ENCODE measurements at places on chromosomes 5 and 9.
A peak's percentile ranks its signal among the peaks of the same experiment; 100 is the strongest.

GRCh38 chr5:14059810-14060209 is 83.3 kb upstream of the TRIO start:
- H3K27ac ChIP-seq, result no peak overlapping the region
- no peak for DNase-seq
- H3K27me3 ChIP-seq, result no peaks in the 10 kb centered on the region
- no peaks in the 10 kb centered on the region for H3K36me3 ChIP-seq
- H3K4me1 ChIP-seq, result no peaks in the 10 kb centered on the region

- no peak overlapping the region for H3K27ac ChIP-seq
- H3K36me3 ChIP-seq, result no peaks in the 10 kb centered on the region
- DNase-seq, result no peak
- no peak overlapping the region for H3K4me3 ChIP-seq
- H3K4me1 ChIP-seq, result no peaks in the 10 kb centered on the region
Observed at GRCh38 chr9:84793251-84793650, 123.7 kb downstream of the NTRK2 start.

- no peak overlapping the region for H3K4me3 ChIP-seq
- no peaks in the 10 kb centered on the region for H3K27me3 ChIP-seq
- H3K36me3 ChIP-seq, result peaks cover 5% of the 10 kb centered on the region
- H3K27ac ChIP-seq, result no peak overlapping the region
- no peaks in the 10 kb centered on the region for H3K4me1 ChIP-seq
Observed at GRCh38 chr9:121781701-121782464, 130.4 kb downstream of the DAB2IP start.

- no peaks in the 10 kb centered on the region for H3K27me3 ChIP-seq
- H3K4me1 ChIP-seq, result no peaks in the 10 kb centered on the region
- DNase-seq, result no peak
- peak overlapping the region; percentile 66 for H3K27ac ChIP-seq
Observed at GRCh38 chr5:67976891-67977601, 238.5 kb upstream of the PIK3R1 start.

DNA sequence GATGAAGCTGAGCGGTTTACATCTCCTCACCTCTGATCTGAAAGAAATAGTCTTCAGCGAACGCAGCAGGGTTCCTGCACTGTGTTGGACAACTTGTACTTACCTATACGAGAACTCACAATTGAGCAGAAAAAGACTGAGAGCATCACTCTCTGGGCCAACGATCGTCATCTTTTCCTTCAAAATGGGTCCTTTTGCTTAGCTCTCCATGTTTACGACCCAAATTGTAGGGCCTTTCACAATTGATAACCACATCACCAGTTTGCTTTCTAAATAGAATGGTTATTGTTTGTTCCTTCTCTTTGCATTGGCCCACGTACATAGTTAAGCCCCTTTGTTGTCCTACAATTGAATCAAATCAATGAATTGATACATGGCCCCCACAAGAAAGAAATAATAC is 110.0 kb upstream of the DMRT1 start:
- H3K4me1 ChIP-seq, result peaks cover 5% of the 10 kb centered on the region
- no peak overlapping the region for H3K4me3 ChIP-seq
- no peak overlapping the region for H3K27ac ChIP-seq
- H3K27me3 ChIP-seq, result no peaks in the 10 kb centered on the region

DNA sequence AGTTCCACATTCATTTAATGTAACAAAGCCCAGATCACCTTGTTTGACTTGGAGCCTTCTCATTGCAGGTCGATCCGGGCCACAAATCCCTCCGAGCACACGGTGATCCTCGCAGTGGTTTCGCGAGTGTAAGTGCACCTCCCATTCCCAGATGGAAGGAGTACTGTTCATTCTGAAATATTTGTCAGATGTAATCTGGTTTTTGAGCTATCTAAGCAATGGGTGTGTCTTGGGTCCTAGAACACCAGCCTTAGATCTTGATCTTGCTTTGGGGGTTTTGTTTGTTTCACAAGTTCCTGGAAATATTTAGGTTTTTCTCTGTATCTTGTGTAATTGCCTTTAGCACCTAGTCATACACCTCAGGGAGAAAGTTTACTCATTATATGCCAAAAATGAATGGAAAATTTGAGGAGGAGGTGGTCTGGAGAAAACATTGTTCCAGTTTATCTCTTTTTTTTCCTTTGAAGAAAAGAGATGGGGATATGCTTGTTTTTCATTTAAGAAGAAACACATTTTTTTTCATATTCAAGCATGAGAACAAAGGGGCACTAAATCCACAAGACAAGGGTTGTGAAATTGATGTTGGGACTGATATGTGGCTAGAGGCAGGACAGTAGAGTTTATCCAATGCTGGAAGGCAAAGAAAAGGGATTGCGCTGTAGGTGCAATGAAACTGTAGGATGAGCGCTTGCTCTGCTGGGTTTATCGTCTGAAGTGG is 118.6 kb downstream of the PDE8B start:
- DNase-seq, result no peak
- no peak overlapping the region for H3K4me3 ChIP-seq
- no peaks in the 10 kb centered on the region for H3K4me1 ChIP-seq
- H3K27ac ChIP-seq, result no peak overlapping the region

DNA sequence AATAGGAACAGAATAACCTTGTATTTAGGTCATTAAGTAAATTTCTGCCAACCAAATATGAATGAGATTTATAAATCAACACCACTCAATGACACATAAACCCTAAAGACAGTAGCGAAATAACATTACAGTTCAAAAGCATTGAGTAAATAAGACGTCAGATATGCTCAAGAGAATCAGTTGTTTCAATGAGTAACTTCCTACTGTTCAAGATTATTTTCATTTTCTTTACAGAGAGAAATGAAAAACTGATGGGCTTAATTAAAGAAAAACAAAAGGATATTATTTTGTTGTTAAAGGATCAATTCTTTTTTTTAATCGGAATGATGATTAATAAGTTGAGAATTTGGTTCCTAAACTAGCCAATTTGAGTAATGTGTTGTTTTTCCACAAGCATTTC is 150.1 kb downstream of the BNC2 start:
- DNase-seq, result no peak
- H3K4me3 ChIP-seq, result no peak overlapping the region
- no peak overlapping the region for H3K27ac ChIP-seq
- no peaks in the 10 kb centered on the region for H3K36me3 ChIP-seq
- H3K4me1 ChIP-seq, result no peaks in the 10 kb centered on the region

DNA sequence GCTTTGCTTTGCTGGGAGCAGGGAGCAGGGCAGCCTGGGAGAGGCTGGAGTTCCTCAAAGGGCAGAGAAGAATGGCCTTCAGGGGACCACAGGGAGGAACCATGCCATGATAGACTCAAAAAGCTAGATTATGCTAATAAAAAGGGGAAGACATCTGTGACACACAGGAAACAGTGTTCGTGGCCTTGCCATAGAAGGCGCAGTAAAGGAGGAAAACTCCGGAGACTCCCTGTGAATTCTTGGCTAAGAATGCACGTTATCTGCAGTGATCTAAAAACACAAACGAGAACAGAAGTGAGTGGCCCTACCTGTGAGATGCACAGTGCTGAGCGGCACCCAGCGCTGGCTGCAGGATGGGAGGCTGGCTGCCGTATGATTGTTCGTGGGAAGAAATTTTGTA is 15.9 kb upstream of the LTC4S start:
- no peaks in the 10 kb centered on the region for H3K27me3 ChIP-seq
- peaks cover 11% of the 10 kb centered on the region for H3K36me3 ChIP-seq

- no peaks in the 10 kb centered on the region for H3K4me1 ChIP-seq
- no peaks in the 10 kb centered on the region for H3K27me3 ChIP-seq
- no peak overlapping the region for H3K27ac ChIP-seq
- H3K4me3 ChIP-seq, result no peak overlapping the region
Observed at GRCh38 chr5:63400079-63400478, 562.2 kb downstream of the HTR1A start.

GRCh38 chr9:129322641-129323375 is 144.7 kb upstream of the IER5L start:
- no peaks in the 10 kb centered on the region for H3K36me3 ChIP-seq
- peaks cover 22% of the 10 kb centered on the region for H3K4me1 ChIP-seq
- no peaks in the 10 kb centered on the region for H3K27me3 ChIP-seq
- peak; percentile 47 for DNase-seq
- H3K4me3 ChIP-seq, result no peak overlapping the region

- H3K27me3 ChIP-seq, result no peaks in the 10 kb centered on the region
- no peaks in the 10 kb centered on the region for H3K4me1 ChIP-seq
- no peaks in the 10 kb centered on the region for H3K36me3 ChIP-seq
- no peak for DNase-seq
Observed at GRCh38 chr5:108788142-108788541, 40.4 kb downstream of the FER start.

- H3K4me3 ChIP-seq, result no peak overlapping the region
- no peaks in the 10 kb centered on the region for H3K36me3 ChIP-seq
- no peak overlapping the region for H3K27ac ChIP-seq
- DNase-seq, result no peak
- H3K4me1 ChIP-seq, result no peaks in the 10 kb centered on the region
Observed at GRCh38 chr9:34518896-34519295, 3.9 kb downstream of the ENHO start.

- no peaks in the 10 kb centered on the region for H3K36me3 ChIP-seq
- no peak overlapping the region for H3K4me3 ChIP-seq
- no peaks in the 10 kb centered on the region for H3K4me1 ChIP-seq
- H3K27me3 ChIP-seq, result no peaks in the 10 kb centered on the region
- DNase-seq, result no peak
Observed at GRCh38 chr5:131218392-131218791, 45.5 kb upstream of the CDC42SE2 start.

GRCh38 chr5:139741823-139742172 is 53.8 kb upstream of the PSD2 start:
- DNase-seq, result no peak
- H3K36me3 ChIP-seq, result no peaks in the 10 kb centered on the region
- no peaks in the 10 kb centered on the region for H3K27me3 ChIP-seq
- H3K27ac ChIP-seq, result no peak overlapping the region
- no peak overlapping the region for H3K4me3 ChIP-seq

- peaks cover 71% of the 10 kb centered on the region for H3K27me3 ChIP-seq
- peaks cover 7% of the 10 kb centered on the region for H3K4me1 ChIP-seq
- peak within 1 kb of the TSS; percentile 68 for H3K27ac ChIP-seq
- peak; percentile 64 for DNase-seq
Observed at GRCh38 chr5:93582677-93583438, at the start of gene NR2F1. TSS of gene NR2F1 (plus strand) at chr5:93583222. CDS start at chr5:93585024, 1,802 bp downstream.

DNA sequence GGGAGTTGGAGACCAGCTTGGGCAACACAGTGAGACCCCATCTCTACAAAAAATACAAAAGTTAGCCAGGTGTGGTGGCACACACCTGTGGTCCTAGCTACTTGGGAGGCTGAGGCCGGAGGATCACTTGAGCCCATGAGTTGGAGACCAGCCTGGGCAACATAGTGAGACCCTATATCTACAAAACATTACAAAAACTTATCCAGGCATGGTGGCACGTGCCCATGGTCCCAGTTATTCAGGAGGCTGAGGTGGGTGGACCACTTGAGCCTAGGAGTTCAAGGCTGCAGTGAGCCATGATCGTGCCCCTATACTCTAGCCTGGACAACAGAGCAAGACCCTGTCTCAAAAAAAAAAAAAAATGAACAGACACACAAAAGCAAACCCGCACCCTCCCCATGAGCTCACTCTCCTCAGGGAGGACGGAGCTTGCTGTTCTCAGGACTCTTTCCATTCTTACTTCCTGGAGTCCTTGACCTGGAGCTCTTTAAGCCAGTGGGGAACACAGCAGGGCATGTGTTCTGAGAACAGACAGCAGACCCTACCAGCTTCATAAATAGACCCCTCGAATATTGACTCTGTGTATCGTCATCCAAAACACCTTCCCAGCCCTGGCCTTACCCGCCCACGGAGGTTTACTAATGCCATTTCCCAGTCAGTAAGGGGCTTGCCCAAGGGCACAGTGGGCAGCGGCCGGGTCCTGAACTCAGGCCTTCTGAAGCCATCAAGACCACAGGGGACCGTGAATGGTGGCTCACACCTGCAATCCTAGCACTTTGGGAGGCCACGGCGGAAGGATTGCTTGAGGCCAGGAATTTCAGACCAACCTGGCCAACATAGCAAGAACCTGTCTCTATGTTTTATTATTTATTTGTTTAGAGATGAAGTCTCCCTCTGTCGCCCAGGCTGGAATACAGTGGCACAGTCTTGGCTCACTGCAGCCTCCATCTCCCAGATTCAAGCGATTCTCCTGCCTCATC is 11.1 kb downstream of the PTGES2 start:
- H3K27ac ChIP-seq, result no peak overlapping the region
- H3K4me1 ChIP-seq, result no peaks in the 10 kb centered on the region
- no peaks in the 10 kb centered on the region for H3K36me3 ChIP-seq
- no peak overlapping the region for H3K4me3 ChIP-seq
- DNase-seq, result no peak

DNA sequence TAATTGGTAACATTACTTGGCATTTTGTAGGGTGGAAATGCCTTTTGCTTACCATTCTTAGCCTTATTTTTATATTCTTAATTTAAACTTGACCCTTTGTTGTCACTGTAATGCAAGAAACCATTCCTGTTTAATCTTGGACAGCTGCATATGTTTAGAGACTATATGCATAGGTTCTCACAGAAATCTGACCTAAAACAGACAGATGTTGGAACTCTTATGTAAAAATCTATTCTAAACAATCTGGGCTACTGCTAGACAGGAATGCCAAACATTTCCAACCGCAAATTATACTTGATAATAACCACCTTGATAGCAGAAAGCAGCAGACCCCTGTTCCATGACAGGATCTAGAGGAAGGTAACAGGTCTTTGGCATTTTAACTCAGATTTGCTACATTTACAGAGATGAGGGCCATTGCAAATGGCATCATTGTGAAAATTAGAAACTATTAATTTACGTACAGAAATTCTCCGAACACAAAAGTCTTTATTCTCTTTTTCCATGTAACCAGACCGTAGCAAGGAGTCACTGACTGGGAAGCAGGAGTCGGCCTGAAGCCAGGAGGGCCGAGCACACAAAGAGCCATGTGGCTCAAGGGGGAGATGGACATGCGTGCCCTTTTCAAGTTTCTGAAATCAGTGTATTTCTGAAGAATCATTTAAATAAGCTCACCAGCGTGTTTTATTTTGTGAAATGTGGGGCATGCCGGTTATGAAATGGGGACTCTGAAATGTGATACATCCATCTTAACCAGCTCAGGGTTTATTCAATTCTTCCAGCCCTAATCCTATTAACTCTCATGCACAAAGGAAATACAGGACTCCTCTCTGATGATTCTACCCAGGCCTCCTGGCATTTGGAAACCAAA is 139.3 kb downstream of the AOPEP start:
- peak overlapping the region; percentile 52 for H3K27ac ChIP-seq
- no peaks in the 10 kb centered on the region for H3K27me3 ChIP-seq
- no peaks in the 10 kb centered on the region for H3K36me3 ChIP-seq
- no peak for DNase-seq
- no peak overlapping the region for H3K4me3 ChIP-seq

- H3K4me1 ChIP-seq, result no peaks in the 10 kb centered on the region
- no peak overlapping the region for H3K4me3 ChIP-seq
- no peak overlapping the region for H3K27ac ChIP-seq
- no peak for DNase-seq
Observed at GRCh38 chr5:131754363-131754762, 42.5 kb downstream of the FNIP1 start.

DNA sequence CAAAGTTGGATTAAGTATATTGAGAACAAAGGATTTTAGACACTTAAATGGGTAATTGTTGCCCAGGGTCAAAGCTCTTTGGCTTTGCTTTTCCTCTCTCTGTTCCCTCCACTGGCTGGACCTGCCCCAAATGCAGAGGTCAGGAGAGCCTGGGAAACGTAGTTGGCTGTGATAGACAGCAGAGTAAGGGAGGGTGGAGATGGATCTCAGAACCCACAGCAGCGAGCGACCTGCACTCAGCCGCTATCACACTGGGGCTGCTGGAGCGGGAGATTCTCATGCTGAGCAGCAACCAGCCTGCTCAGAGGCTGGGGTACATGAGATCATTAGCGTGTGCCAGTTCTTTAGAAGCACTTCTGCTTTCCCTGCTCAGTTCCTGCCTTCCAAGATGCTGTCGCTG is 71.8 kb upstream of the TTC23L start:
- H3K36me3 ChIP-seq, result no peaks in the 10 kb centered on the region
- no peak for DNase-seq
- no peaks in the 10 kb centered on the region for H3K27me3 ChIP-seq
- H3K4me1 ChIP-seq, result no peaks in the 10 kb centered on the region
- H3K4me3 ChIP-seq, result no peak overlapping the region

Data from breast epithelium (tissue), 4 donors.